ENCODE measurements at places on chromosomes 6 and 20. TPM values are rescaled to one million over a fixed set of nuclear protein-coding genes. Genes with fewer than 3 reads are reported as not detected.

SEMG1 gene
- total RNA-seq: not detected

C20orf204 gene
- total RNA-seq: not detected

DNA sequence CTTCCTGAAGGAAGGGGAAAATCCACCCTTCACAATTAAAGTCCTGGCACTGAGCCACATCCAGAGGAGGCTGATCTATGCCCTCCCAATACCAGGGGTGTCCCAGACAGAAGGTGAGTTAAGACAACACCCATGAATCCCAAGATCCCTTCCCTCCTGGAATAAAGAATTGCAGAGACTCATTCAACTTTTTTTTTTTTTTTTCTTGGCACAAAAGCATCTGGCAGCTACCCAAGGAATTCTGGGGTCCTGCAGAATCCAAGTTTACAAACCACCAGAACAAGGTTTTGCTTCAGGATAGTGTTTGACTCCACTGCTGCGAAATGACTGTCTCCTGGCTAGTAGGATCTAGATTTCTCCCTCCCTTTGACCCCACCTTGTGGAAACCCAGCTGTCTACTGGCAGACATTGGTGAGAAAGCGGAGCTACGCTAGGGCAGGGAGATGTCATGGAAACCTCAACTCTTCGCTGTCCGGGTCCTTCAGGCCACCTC lies 37.4 kb downstream of the JAG1 start:
- H3K36me3 ChIP-seq: peaks cover 13% of the 10 kb centered on the region
- peaks cover 29% of the 10 kb centered on the region for H3K4me1 ChIP-seq
- DNase-seq: no peak
- peak overlapping the region; percentile 53 for H3K4me3 ChIP-seq
- H3K27me3 ChIP-seq: no peaks in the 10 kb centered on the region

DNA sequence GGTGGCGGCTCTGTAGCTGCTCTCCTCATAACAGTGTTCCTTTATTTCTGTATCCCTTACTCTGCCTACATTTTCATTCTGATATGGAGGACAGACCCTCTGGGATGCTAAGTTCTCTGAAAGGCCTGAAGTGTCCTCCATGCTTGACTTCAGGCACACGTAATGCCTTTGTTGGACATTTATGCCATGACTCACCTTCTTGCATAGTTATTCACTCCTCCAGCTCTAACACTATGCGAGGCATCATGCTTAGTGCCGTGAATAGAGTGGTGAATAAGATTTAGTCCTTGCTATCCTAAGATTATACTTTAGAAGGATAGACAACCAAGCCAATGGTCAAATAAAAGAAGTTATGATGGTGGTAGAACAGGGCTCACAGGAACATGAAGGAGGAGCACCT lies 760.9 kb upstream of the FLRT3 start:
- H3K4me1 ChIP-seq: no peaks in the 10 kb centered on the region
- H3K4me3 ChIP-seq: no peak overlapping the region
- DNase-seq: no peak
- no peaks in the 10 kb centered on the region for H3K27me3 ChIP-seq
- H3K27ac ChIP-seq: no peak overlapping the region

DNA sequence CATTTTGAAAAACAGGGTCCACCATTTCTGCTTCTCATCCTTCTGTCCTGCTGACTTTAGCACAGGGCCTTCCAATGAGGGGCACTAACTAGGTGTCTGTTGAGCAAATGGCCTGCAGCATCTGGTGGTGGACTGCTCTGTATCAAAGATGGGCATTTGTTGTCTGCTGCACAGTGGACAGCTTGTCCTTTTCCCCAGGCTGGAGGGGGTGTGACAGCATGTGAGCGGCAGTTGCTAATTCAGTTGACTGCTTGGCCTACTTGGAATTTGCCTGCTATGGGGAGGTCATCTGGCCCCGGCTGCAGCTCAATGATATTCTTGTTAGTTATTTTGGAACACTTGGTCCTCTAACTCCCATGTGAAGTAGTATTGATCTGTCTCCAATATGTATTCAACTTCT lies 93.7 kb downstream of the SH3BGRL2 start:
- H3K27ac ChIP-seq: no peak overlapping the region
- no peak for DNase-seq
- H3K4me3 ChIP-seq: no peak overlapping the region

GRCh38 chr6:157424491-157425020 lies 43.6 kb downstream of the ZDHHC14 start:
- H3K36me3 ChIP-seq: no peaks in the 10 kb centered on the region
- no peak overlapping the region for H3K4me3 ChIP-seq
- no peaks in the 10 kb centered on the region for H3K27me3 ChIP-seq
- DNase-seq: no peak

DNA sequence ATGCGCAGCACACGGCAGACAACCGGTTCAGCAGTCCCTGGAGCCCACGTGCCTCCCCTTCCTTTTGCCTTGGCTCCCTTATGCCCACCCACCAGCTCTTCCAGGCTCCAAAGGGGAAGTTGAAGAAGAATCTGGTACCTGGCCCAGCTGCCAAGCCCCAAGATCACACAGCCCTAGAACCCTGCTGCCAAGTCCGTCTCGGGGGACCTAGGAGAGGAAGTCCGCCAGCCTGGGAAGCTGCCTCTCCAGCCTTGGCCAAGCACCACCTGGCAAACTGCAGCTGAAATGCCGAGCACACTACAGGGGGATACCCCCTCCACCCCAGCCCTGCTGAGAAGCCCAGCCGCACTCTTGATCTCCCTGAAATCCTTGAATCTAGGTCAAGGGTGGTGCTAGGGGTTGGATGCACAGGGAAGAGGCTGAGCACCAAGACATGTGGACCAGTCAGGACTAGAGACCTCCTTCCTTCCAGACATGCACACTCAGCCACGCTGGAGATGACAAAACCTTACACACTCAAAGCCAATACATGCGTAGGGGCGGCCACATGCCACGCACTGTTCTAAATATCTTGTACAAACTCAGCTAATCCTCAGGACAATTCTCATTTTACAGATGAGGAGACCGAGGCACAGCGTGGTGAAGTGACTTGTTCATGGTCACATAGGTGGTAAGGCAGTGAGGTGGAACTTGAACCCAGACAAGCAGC lies 124.1 kb downstream of the PREX1 start:
- H3K27ac ChIP-seq: peak overlapping the region; percentile 96
- DNase-seq: peak; percentile 84
- peaks cover 72% of the 10 kb centered on the region for H3K4me1 ChIP-seq
- H3K27me3 ChIP-seq: no peaks in the 10 kb centered on the region

- no peak overlapping the region for H3K27ac ChIP-seq
- H3K4me3 ChIP-seq: no peak overlapping the region
- H3K27me3 ChIP-seq: no peaks in the 10 kb centered on the region
- H3K4me1 ChIP-seq: no peaks in the 10 kb centered on the region
- H3K36me3 ChIP-seq: peaks cover 4% of the 10 kb centered on the region
Measured at GRCh38 chr20:45044084-45044573, 56.8 kb downstream of the KCNS1 start.

DNA sequence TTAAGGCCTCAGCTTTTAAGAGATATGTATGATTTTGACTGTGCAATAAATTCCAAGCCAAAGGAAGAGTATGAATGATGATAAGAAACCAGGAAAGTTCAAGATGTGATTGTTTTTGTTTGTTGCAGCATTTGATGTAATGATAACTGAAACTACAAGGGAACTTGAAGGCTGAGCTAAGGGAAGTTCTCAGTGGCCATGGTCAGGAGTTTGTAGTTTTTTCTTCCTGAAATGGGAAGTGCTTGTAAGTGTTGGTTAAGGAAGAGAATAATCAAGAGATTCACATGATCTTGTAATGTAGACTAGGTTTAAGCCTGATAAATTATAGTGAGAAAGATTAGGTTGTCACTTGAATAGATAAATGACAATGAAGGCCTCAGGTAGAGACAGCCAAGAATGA lies 53.4 kb downstream of the PTCHD4 start:
- H3K4me3 ChIP-seq: no peak overlapping the region
- H3K27ac ChIP-seq: no peak overlapping the region
- no peaks in the 10 kb centered on the region for H3K27me3 ChIP-seq
- no peaks in the 10 kb centered on the region for H3K36me3 ChIP-seq
- no peaks in the 10 kb centered on the region for H3K4me1 ChIP-seq
- no peak for DNase-seq

DNA sequence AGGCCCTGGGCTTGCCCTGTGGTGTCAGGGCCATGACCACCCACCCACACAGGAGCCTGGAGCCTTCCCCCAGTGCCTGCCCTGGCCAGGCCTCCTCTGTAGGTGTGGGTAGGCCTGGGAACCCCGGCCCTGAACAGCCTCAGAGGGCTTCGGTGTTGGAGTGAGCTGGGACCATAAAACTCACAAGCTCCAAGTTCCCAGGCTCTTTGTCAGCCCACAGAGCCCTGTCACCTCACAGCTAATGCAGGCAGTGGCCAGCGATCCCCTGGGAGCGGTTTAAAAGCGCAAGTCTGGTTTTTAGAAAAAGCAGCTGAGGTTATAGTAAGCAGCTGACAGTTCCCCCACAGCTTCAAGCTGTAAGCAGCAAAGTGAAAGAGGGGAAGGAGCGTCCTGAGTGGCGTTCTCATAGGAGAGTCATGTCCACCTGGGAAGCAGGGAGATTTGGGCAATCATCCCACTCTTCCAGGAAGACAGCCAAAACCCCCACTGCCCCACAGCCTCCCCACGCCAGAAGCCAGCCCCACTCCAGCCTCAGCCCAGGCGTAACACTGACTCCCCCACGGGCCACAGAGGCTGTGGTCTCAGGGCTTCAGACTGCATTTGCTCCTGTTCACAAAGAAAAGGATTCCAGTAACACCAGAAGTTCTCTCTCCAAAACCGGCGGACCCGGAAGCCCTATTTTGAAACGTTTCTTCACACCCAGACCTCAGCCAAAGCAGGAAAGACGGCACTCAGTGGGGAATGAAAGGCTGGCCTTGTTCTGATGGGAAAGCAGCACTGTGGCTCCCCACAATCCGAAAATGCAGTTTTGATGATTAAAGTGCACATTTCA lies 34.3 kb upstream of the FOXC1 start:
- H3K27me3 ChIP-seq: no peaks in the 10 kb centered on the region
- peak overlapping the region; percentile 87 for H3K27ac ChIP-seq
- peak overlapping the region; percentile 56 for H3K4me3 ChIP-seq
- peaks cover 18% of the 10 kb centered on the region for H3K4me1 ChIP-seq
- no peak for DNase-seq
- H3K36me3 ChIP-seq: no peaks in the 10 kb centered on the region

GRCh38 chr20:16701296-16701695 lies 28.5 kb upstream of the SNRPB2 start:
- no peak overlapping the region for H3K27ac ChIP-seq
- H3K36me3 ChIP-seq: no peaks in the 10 kb centered on the region
- no peak for DNase-seq
- no peaks in the 10 kb centered on the region for H3K4me1 ChIP-seq
- no peaks in the 10 kb centered on the region for H3K27me3 ChIP-seq

DNA sequence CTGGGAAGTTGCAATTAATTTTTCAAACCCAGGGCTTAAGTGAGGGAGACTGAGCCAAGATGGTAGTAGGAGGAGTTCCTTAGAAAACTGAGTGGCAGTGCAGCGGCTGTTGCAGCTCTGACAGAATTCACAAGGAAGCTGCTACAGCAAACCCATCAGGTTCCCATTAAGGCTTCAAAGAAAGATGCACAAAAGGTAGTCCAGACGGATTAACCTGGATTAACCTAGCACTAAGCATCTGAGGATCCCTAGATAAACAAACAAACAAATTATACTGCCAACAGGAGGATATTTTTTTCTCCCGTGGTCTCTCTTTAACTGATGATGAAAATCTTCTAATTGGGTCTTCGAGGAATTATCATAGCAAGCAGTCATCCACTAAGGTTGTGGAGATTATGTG lies 5.2 kb downstream of the TENT5A start:
- H3K36me3 ChIP-seq: peaks cover 4% of the 10 kb centered on the region
- H3K27me3 ChIP-seq: no peaks in the 10 kb centered on the region
- H3K4me1 ChIP-seq: peaks cover 34% of the 10 kb centered on the region
- H3K27ac ChIP-seq: no peak overlapping the region
- peak overlapping the region; percentile 82 for H3K4me3 ChIP-seq

GRCh38 chr6:24255676-24256075 lies 102.2 kb downstream of the DCDC2 start:
- H3K4me3 ChIP-seq: no peak overlapping the region
- no peaks in the 10 kb centered on the region for H3K27me3 ChIP-seq
- DNase-seq: no peak
- no peak overlapping the region for H3K27ac ChIP-seq
- no peaks in the 10 kb centered on the region for H3K4me1 ChIP-seq
- no peaks in the 10 kb centered on the region for H3K36me3 ChIP-seq

- no peak overlapping the region for H3K27ac ChIP-seq
- DNase-seq: no peak
- H3K36me3 ChIP-seq: no peaks in the 10 kb centered on the region
- H3K4me3 ChIP-seq: no peak overlapping the region
- H3K27me3 ChIP-seq: no peaks in the 10 kb centered on the region
Measured at GRCh38 chr20:1724901-1725300, 67.3 kb upstream of the SIRPG start.

GRCh38 chr20:913306-913849 lies 2.8 kb downstream of the ANGPT4 start:
- no peak for DNase-seq
- no peaks in the 10 kb centered on the region for H3K27me3 ChIP-seq
- H3K4me1 ChIP-seq: no peaks in the 10 kb centered on the region
- no peak overlapping the region for H3K4me3 ChIP-seq

- H3K27ac ChIP-seq: no peak overlapping the region
- no peak overlapping the region for H3K4me3 ChIP-seq
- H3K36me3 ChIP-seq: no peaks in the 10 kb centered on the region
- DNase-seq: no peak
Measured at GRCh38 chr6:9121549-9121948, 686.2 kb upstream of the SLC35B3 start.

DNA sequence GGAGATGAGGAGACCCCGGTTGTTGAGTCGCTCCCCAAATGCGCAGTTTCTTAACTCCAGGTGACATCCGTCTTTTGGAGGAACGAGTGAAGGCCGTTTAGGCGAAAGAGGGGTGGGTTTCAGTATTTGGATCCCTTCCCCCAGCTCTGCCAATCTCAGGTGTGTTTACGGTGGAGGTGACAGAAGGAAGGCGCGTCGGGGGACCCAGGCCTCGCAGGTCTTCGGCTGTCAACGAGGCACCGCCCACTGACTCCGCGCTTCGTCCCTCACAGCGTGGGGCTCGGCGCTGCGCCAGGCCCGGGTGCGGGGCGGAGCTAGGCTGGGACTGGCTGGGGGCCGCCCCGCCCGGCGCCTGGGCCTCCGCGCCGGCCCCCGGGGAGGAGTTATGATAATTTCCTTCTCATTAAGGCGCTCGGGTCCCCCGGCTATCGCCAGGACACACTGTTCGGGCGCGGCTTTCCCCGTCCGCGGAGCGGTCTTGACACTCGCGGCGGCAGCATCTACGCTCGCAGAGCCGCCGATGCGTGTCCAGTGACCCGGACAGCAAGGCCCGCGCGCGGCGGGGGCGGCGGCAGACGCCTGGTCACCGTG lies at the start of gene TFAP2C:
Gene TFAP2C (plus strand): TSS at position 434 of the 591 bp plus-strand sequence. CDS start 239 bp downstream, outside the sequence.
- DNase-seq: no peak
- H3K36me3 ChIP-seq: no peaks in the 10 kb centered on the region
- no peaks in the 10 kb centered on the region for H3K4me1 ChIP-seq
- H3K4me3 ChIP-seq: peak within 1 kb of the TSS; percentile 61
- H3K27ac ChIP-seq: no peak within 1 kb of the TSS

GRCh38 chr6:72406517-72406916 lies 215.3 kb upstream of the KCNQ5 start:
- no peak overlapping the region for H3K4me3 ChIP-seq
- H3K4me1 ChIP-seq: no peaks in the 10 kb centered on the region
- DNase-seq: no peak
- no peak overlapping the region for H3K27ac ChIP-seq
- H3K36me3 ChIP-seq: no peaks in the 10 kb centered on the region
